ENCODE measurements at places on chromosomes 1 and 21.

DNA sequence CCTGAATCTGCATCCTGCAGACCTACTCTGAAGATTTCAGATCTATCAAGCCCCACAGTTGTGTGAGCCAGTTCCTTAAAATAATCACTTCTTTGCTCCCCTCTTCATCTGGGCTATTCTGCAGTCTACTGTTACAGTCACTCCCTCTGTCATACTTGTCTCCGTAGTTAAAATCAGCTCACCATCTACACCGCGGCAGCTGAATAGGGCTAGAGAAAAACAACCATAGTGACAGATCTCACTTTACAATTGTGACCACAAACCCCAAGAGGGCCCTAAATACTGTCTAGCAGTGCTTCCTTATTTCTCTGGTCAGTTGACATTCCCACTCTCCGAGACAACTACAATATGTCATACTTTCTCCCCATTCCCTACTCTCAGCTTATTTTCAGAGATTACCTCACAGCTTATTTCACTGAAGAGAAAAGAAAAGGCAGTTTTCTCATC lies 12.9 kb downstream of the DESI2 start:
- peak; percentile 26 for DNase-seq

DNA sequence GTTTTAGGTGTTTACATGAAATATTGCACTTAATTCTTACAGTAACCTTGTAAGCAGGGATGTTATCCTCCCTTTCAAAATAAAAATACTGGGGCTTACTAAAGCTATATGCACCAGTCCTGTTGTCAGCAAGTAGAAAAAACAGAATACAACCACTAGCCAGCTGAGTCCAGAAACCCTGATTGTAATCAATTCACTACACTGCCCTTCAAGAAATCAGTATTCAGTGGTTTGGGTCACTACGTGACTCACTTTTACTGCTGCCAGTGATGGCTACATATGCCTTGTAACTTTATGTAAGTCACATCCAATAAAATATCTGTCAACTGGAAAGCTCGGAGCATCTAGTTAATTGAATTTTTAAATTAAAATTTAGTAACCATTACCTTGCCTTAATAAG lies 376.3 kb upstream of the DEPDC1 start:
- no peak for DNase-seq

DNA sequence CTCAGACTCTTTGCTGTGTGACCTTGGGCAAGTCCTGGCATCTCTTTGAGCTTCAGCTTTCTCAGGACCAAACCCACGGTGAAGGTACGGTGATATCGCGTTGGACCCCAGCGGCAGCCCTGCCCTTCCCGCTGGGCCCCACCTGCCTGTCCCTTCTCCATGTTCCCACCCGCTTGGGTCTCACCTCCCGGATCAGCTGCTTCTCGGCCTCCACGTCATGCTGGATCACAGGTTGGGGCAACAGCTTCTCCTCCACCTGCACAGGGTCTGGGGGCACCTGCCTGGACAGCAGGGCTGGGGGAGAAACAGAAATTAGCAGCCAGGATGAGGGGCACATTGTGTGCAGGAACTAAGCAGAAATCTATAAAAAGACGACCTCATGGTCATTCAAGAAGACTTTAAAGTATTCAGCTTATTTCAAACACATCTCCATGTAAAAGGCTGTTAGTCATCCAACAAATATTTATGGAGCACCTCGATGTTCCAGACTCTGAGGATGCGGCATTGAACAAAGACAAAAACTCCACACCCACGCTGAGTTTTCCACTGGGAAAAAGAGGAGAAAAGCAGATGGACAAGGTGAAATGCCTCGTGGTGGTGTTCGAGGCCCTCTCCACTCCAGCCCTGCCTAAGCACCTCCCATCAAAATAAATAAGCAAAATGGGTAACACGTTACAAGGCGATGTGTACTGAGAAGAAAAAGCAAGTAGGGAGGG lies 19.5 kb downstream of the KIF17 start:
- DNase-seq, result no peak

GRCh38 chr1:155890251-155890650 lies 20.9 kb downstream of the RIT1 start:
- no peak for DNase-seq

GRCh38 chr21:34813266-34813894 lies 144.6 kb downstream of the CLIC6 start:
- peak; percentile 76 for DNase-seq

DNA sequence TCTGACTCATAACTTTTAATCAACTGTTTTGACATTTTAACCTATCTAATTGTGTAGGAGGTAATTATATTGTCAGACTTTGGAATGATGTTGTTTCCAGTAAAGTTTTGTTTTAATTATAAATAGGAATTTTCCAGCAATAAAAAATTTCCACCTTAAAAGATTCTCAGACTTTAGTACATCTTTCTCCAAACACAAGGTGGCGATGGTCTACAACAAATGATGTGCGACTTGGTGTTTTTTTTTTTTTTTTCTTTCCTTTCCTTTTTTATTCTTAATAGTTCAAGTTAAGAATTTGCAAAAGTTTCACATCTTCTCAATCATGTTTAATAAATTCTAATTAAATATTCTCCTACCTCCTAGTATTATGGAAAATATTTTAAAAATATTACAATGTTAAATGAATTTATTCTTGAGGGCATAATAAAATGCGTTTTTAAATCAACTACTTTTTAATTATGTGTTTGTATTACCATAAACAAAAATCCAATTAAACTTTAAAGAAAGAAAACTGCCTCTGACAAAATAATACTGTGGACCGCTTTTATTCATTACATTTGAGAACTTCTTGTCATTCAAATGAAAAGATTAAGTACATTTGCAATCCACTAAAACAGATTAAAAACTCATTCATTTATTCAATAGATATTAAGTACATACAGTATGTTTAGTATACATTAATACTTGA lies 4.4 kb upstream of the ADAMTS1 start:
- DNase-seq, result peak; percentile 73

GRCh38 chr1:55645270-55645669 lies 430.1 kb upstream of the USP24 start:
- no peak for DNase-seq

- DNase-seq, result no peak
Measured at GRCh38 chr1:239543873-239544272, 157.5 kb downstream of the CHRM3 start.

- no peak for DNase-seq
Measured at GRCh38 chr1:16244650-16245285, 7.8 kb upstream of the CPLANE2 start.

DNA sequence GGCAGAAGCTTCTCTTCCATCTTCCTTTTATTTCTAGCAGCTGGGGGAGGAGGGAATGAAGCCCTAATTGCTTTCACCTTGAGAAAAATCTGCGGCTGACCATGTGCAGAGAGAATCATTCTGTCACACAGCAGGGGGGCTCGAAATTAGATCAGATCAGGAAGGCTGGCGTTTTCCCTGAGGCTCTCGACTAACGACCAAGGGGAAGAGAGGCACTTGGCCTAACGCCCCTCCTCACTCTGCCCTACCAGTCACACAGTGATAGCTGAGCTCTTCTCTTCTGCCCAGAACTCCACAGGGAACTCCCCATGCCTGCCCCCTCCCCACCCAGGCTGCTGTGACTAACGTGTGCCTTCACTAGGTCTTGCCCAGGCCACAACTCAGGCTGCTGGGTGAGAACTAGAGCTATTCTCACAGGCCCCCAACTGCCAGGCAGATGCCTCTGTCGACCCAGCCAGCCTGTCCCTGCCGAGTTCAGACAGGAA lies 26.5 kb upstream of the KHDRBS1 start:
- no peak for DNase-seq

- DNase-seq, result no peak
Measured at GRCh38 chr1:59833022-59833421, 18.3 kb downstream of the HOOK1 start.

GRCh38 chr1:205179842-205180241 lies 31.7 kb downstream of the DSTYK start:
- no peak for DNase-seq

- no peak for DNase-seq
Measured at GRCh38 chr1:218558271-218558810, 213.2 kb downstream of the TGFB2 start.

DNA sequence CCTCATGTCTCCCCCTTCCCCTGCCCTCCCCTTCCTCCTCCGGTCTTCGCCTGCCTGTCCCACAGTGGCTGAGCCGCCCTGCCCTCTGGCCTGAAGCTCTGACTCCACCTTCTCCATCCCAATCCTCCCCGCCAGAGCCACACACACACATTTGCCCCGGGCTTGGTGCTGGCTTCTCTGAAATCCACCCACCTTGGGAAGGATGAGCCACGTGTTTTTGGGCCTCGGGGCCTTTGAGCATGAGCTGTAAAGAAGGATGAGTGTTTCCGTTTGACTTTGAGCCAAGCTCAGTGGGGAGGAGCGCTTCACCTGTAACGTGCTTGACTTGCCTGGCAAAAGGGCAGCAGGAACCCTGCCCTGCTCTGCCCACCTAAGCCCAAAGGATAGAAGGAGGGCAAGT lies 295.1 kb downstream of the SIPA1L2 start:
- no peak for DNase-seq

- DNase-seq, result no peak
Measured at GRCh38 chr21:39373634-39374033, 24.7 kb upstream of the HMGN1 start.

- peak; percentile 61 for DNase-seq
Measured at GRCh38 chr1:75672528-75673393, 51.7 kb upstream of the ACADM start.

GRCh38 chr1:90274376-90274775 lies 279.5 kb downstream of the ZNF326 start:
- peak; percentile 14 for DNase-seq

DNA sequence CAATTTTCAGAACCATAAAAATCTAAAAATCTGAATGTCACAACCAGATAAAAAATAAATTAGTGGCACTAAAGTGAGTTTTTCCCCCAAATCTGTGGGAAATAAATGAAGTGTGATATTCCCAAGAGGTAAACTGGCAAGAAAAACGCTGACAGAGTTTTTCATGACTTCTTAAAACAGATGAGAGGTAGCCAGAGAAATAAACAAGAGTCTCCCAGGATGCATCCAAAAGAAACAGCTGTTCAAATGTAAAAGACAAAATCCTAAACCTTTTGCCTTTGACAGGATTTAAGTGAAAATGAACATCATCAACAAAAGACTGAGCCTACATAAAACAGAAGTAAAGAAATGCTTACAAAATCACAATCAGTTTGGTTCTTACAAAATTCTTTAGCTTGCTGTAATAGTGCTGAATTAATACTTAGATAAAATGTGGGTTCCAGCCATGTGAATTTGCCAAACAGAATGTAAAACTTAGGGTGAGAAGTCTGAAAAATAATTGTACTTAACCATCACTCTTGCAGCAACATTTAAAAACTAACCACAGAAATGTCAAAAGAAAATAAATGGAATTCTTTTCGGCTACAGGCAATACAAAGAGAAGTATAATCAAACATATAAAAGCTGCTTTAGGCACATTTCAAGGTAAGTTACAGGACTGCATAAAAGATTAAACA lies 133.6 kb downstream of the EIF4G3 start:
- DNase-seq, result peak; percentile 30

- DNase-seq, result no peak
Measured at GRCh38 chr1:15915991-15916390, 59.9 kb downstream of the ZBTB17 start.

DNA sequence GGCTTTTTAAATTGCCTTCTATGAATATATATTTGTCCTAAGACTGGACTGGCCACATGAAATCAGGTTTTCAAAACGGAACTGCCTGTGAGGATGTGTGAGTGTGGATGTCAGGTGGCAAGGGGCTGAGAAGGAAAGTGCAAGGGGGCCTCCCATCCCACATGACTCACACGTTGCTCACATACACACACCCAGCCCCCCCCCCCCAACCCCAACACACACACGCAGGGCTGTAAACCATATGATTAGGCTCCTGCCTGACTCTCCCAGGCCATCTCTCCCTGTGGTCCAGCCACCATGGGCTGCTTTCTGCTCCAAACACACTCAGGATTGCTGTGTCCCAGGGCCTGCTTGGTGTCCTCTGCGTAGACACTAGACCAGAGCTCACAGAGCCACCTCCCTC lies 22.4 kb downstream of the DEGS1 start:
- DNase-seq, result peak; percentile 54

GRCh38 chr1:245673881-245674414 lies 519.2 kb downstream of the KIF26B start:
- DNase-seq, result no peak

GRCh38 chr1:185823467-185823866 lies 89.3 kb downstream of the HMCN1 start:
- peak; percentile 19 for DNase-seq

- DNase-seq, result no peak
Measured at GRCh38 chr1:234823191-234824176, 213.5 kb upstream of the IRF2BP2 start.

GRCh38 chr1:32122151-32122550 lies 14.3 kb downstream of the KPNA6 start:
- no peak for DNase-seq

- DNase-seq, result no peak
Measured at GRCh38 chr21:42295845-42296244, 19.4 kb downstream of the TFF3 start.

All from H4 (cell line).